ENCODE measurements at places on chromosomes 12 and 14.

GRCh38 chr14:51726166-51726899, 74.6 kb downstream of the FRMD6 start:
- DNase-seq, result no peak

DNA sequence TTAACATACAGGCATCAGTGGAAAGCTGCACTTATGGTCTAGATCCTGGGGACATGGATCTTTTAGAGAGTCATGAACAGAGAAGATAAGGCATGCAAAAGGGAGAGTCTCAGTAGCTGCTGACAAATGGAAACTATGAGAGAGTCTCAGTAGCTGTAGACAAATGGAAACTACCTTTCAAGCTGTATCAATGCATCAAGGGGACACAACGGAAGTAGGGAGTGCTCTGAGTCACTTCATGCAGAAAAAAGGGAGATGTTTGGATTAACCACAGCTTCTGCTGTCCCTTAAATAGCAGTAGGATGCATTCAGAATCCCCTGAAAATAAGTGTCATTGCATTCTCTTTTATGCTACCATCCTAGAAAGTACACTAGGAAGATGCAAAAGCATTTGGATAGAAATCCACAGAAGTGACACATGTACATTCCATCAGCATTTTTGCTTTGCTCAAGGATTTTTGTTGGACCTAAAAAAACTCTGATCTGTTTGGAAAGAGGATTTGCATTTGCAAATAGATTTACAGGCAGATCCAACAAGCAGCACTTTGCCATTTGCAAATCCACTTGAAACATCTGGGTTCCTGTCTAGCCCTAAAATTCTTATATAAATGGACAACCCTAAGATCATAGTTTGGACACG, 227.5 kb upstream of the LMO3 start:
- DNase-seq, result no peak

- DNase-seq, result no peak
These were observed 4.1 kb downstream of the TEP1 start for GRCh38 chr14:20409226-20409625.

GRCh38 chr12:131103669-131104462, 150.2 kb downstream of the ADGRD1 start:
- DNase-seq, result peak; percentile 66

- no peak for DNase-seq
These were observed 67.0 kb downstream of the C2CD5 start for GRCh38 chr12:22477166-22477893.

- no peak for DNase-seq
These were observed 11.6 kb downstream of the RAPGEF3 start for GRCh38 chr12:47747126-47747525.

DNA sequence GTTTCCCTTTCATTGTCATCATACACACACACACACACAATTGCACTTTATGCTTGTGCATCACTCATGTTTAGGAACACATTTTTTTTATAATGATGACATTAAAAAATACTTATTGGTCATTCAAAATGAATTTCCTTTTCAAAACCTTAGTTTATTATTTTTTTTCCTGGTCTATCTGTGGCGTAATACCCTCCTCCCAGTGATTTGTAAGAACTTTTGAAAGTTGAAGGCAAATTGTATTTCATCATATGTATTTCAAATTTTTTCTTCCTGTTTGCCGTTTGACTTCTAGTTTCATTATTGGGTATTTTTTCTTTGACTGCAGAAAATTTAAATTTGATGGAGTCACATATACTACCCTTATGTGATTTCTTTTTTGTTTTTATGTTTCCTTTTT, 2.5 kb upstream of the LRRK2 start:
- no peak for DNase-seq

DNA sequence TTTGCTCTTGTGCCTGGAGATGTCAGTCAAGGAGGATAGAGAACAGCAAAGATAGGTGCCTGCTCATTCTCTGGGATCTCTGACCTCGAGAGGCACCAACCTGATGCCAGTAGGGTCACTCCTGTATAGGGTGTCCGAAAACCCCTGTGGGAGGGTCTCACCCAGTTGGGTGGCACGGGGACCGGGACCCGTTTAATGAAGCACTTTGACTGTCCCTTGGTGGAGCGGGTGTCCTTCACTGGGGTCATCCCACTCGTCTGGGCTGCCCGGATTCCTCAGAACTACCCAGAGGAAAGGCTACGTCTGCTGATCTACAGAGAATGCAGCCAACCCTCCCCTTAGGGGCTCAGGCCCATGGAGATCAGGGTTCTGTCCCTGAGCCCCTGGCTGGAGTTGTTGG, 157.6 kb downstream of the CAPZA3 start:
- no peak for DNase-seq

DNA sequence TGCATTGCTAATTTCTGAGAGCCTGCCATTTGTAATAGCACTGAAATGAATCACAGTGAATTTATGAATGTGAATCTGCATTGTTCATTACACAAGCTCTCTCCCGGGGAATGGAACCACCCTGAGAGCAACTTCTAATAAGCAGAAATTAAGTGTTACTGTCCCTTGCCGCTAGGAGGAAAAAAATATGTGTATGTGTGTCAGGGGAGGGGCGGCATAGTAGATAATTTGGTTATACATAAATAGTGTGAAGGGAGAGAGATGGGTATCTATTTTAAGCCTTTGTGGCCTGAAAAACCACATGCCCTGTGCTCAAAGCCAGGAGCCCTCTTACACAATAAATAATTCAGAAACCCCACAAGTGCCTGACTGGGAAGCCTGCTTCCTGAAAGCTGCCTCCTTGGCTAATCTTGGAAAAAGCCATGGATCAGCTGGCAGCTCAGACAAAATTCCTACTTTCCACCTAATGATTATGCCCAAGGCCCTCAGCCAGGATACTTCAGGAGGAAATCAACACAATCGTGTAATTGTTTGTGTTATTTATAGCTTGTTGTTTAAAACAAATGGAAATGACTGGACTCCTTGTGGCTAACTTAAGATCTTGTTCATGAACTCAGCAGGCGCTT, 366.2 kb upstream of the KITLG start:
- no peak for DNase-seq

GRCh38 chr14:34628681-34629135, 1.2 kb downstream of the SNX6 start:
- no peak for DNase-seq

- no peak for DNase-seq
These were observed 89.0 kb upstream of the PPM1H start for GRCh38 chr12:63023926-63024325.

DNA sequence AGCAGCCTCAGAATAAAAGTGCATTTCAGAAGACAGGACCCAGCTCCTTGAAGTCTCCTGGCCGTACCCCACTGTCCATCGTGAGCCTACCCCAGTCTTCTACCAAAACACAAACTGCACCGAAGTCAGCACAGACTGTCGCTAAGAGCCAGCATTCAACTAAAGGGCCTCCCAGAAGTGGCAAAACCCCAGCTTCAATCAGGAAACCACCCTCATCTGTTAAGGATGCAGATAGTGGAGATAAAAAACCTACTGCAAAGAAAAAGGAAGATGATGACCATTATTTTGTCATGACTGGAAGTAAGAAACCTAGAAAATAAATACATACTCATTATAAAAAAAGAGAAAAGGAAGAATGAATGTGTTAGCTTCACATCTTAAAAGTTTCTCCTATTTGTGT, 51.1 kb downstream of the GAS2L3 start:
- DNase-seq, result no peak

DNA sequence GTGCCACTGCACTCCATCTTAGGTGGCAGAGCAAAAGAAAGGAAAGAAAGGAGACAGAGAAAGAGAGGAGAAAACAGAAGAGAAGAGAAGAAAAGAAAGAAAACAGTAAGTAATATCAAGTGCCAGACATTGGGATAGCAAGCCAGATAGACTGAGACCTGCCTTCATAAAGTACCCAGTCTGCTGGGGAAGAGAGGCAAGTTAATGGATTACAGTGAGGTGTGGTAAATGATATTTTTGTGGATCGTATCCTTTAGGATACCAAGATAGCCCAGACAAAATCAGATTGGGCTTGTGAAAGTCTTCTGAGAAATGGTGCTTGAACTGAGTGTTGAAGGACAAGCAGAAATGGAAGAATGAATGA, 1.5 kb upstream of the SPTSSA start:
- DNase-seq, result no peak

DNA sequence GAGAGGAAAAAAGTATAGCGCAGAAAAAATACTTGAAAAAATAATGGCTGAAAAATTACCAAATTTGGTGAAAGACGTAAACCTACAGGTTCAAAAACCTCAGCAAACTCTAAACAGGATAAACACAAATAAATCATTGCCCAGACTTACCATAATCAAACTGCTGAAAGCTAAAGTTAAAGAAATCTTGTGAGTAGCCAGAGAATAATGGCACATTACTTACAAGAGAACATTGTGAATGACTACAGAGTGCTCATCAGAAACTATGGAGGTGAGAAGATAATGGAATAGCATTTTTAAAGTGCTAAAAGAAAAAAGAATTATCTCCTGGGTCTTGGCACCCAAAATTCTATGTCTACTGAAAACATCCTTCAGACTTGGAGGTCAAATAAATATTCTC, 36.0 kb downstream of the ATF1 start:
- DNase-seq, result no peak

- DNase-seq, result no peak
These were observed 91.1 kb upstream of the SLC38A4 start for GRCh38 chr12:46916796-46917419.

DNA sequence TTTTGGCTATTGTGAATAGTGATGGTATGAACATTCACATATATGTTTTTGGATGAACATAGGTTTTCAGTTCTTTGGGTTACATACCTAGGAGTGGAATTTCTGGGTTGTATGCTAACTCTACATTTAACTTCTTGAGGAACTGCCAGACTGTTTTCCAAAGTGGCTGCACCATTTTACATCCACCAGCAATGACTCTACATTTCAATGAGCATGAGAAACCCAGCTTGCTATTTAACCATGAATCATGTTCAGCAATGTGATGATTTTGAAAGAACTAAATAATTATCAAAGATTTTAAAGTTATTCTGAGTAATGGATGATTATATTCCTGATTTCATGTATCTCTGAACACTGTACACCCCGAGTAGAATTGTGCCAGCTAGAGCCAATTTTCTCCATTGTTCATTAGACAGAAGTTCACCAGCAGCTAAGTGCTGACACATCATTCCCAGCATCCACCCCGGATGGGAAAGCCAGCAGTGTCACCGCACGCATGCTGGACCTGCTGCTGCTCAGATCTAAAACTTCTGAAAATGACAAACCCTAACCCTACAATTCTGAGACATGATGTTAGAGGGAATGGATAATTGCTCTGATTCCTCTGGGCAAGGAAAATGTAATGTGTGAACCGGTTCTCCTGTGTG, 13.3 kb upstream of the ANAPC5 start:
- no peak for DNase-seq

DNA sequence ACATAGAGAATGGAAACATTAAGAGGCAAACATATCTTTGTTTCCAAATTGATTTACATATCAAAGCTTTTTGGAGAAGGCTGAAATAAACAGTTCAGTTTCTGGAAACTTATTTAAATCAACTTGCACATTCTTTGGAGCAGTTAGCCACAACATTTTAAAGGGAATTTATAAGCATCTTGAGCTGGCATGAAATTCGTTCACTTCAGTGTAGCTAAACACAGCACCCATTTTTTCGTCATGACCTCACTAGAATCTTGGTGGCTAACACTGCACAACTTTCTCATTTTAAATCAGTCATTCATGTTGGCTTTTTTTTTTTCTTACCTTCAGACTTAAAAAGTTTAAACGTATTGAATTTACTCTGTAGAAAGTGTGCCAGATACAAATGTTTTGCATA, 1139.9 kb upstream of the FLRT2 start:
- no peak for DNase-seq

DNA sequence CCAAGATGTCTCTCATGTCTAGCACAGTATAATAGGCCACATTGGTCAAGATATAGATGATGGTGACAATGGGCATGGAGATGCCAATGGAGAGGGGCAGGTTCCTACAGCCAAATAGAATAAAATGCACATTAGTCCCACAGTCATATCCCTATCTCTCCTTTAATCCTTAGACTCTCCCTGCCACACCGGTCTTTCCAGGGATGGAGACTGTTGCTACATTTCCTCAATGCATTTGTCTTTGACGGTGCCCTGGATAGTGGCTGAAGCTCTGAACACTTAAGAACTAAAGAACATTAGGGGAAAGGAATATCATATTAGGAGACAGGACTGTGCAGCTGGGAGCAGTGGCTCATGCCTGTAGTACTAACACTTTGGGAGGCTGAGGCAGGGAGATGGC, 9.7 kb downstream of the OXA1L start:
- no peak for DNase-seq

DNA sequence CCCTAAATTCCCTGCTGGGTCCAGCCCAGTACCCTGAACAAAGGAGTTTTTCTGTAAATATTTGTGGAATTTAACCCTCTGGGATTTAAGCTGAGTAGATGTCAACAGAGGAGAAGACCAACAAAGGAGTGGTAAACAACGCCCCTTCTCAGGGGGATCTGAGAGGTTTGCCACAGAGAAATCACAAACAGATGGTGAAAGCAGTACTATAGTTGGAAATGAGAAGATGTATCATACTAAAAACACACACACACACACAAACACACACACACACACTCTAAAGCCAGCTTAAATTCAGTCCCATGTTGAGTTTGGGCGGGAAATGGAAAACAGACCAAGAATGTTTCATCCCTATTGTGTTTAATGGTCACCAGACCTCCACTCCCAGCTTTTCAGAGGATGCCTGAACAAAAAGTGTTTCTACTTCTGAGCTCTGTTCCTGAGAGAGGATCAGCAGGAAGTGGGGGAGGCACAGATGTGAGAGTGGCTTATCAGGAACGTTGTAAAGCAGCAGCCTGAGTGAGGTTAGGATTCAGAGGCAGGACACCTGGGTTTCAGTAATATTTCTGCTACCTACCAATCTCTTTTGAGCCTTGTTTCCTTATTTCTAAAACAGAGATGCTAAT, 3.2 kb downstream of the BIN2 start:
- no peak for DNase-seq

DNA sequence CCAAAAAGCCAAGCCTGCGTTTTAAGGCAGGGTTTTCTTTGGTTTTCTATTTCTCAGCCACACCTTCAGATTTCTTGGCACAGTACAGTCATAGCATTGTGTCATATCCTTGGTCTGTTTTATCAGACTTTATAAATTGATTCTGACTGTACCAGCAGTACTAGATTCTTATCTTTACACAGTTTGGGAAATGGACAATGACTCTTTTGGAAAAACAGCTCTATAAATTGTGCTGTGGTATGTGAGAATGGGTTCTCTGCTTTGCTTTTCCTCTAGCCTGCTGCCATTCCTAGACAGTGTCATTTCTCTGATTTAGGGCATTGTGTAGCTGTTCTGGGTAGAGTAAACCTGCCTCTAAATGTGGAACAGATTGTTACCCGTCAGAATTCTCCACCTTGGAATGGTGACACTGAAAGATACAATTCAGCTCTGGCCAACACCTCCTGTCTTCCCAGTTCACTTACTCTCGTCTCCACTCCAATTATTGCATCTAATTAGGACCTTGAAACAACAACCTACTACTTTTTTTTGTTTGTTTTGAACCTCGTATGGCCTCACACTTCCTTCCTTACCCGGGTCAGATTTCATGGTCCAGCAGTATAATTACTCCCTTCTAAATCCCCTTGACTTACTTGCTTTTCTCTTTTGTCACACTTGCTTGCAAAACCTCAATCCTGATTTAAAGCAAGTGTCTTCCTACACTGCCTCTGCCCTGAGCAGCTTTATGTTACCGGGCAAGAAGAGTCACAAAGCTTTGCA, 226.3 kb downstream of the ERC1 start:
- DNase-seq, result no peak

GRCh38 chr12:8453021-8453513, 2.7 kb upstream of the CLEC6A start:
- DNase-seq, result no peak
